GOT3 (cell line): ENCODE measurements at places on chromosomes 6 and 20.

DNA sequence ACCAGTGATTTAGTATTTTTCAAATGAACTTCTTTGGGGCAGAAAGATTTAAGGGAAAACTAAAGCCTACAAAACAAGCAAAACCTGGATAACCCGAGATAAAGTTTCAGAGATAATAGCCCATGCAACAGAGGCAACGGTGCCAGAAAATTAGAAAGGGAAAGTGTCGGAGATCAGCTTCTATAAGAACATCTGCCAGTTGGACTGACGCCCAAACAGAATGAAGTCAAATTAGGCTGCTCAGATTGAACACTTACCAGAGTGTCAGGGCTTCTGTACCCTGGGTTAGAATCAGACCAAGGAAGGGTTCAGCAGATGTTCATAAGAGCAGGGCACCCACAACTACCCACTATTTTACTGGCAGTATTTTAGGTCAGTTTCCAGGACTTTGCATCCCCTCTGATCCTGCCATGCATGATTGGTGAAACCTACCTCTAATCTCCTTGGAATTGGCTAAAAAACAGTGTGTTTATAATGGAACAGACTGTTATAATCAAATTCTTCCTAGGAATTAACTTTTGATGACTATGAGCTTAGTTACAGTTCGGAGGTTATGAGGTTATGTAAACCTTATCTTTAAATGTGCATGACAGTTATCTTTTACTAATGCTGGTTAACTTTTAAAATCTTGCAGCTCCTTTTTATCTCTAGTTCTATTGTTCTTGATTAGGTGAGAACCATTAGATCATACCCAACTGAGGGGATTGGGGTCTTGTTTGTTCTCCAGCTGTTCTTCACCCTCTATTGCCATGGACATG is 13.1 kb downstream of the BMP2 start:
- DNase-seq: no peak

- DNase-seq: no peak
Observed at GRCh38 chr6:66396145-66396544, 689.1 kb upstream of the EYS start.

GRCh38 chr6:25659633-25660368 is 7.8 kb downstream of the SCGN start:
- DNase-seq: no peak

- DNase-seq: no peak
Observed at GRCh38 chr20:46009816-46010215, 1.1 kb downstream of the MMP9 start.

- no peak for DNase-seq
Observed at GRCh38 chr6:148240461-148240840, 102.2 kb upstream of the SASH1 start.

DNA sequence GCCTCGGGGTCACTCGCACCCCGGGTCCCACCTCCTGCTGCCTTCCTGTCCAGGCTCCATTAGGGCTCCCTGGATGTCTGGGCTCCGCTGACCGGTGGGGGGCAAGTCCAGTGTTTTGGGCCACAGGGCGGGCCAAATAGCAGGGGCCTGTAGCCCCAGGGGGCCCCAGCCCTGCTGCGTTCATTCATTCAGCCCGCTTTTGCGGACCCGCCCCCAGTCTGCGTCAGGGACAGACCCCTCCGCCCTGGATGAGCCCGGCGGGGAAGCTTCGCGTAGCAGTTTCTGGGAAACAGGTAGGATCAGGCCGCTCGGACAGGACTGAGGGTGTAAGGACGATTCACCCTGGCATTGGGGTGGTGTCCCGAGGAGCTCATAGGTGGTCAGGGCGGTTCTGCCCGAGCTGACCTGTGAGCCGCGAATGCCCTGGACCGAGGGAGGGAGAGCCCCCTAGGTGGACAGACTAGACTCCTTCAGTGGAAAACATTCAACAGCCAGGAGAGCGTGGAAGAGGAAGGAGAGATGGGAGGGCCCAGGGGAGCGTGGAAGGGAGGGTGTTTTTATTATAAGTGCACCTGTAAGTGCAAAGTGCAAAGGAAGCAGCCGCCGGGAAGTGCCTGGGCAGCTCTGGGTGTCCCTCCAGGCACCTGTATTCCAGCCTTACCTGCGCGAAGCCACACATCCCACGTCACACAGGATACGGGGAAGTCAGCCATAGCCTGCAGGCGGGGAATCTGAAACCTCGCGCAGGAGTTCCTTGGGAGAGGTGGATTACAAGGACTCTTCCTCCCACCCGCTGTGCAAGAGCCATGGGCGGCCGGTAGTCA is 662 bp downstream of the ENTPD6 start:
- DNase-seq: no peak

- DNase-seq: no peak
Observed at GRCh38 chr6:46370622-46371021, 120.6 kb downstream of the RCAN2 start.

GRCh38 chr6:33279971-33280511 is 3.1 kb downstream of the B3GALT4 start:
- DNase-seq: no peak

DNA sequence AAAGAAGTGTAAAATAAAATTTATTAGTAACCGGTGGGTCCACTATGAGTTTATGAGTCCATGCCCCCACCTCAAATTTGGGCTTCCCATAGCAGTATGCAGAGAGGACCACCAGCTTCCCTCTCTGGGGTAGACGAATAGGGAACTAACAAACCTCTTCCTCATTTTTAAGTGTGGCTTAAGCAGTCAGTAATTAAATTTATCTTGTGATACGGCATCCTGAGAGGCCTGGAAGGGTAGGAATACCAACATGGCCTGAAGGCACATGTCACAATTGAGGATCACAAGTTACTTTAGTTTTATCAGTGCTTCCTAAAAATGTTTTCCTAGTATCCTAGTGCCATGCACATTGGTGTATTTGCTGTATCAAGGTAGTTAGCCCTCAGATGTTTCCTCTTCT is 239.9 kb downstream of the HIVEP2 start:
- DNase-seq: no peak

- no peak for DNase-seq
Observed at GRCh38 chr20:44646023-44646640, 5.4 kb downstream of the ADA start.

DNA sequence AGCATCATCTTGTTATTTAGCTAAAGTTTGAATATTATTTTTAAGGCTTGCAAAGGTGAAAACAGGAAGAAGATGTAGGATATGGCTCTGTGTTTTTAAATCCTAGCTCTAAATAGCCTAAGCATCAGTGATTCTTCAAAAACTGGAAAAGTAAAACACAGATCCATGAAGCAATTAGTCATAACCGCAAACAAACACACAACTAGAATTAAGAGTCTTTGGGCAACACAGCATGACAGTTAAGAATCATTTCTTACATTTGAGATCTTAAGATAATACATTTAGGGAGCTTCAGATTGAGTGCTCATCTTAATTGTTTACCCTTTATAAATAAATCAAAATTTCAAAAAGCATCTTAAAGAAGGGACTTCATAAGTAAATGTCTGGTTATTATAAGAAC is 115.8 kb upstream of the MAP7 start:
- no peak for DNase-seq

DNA sequence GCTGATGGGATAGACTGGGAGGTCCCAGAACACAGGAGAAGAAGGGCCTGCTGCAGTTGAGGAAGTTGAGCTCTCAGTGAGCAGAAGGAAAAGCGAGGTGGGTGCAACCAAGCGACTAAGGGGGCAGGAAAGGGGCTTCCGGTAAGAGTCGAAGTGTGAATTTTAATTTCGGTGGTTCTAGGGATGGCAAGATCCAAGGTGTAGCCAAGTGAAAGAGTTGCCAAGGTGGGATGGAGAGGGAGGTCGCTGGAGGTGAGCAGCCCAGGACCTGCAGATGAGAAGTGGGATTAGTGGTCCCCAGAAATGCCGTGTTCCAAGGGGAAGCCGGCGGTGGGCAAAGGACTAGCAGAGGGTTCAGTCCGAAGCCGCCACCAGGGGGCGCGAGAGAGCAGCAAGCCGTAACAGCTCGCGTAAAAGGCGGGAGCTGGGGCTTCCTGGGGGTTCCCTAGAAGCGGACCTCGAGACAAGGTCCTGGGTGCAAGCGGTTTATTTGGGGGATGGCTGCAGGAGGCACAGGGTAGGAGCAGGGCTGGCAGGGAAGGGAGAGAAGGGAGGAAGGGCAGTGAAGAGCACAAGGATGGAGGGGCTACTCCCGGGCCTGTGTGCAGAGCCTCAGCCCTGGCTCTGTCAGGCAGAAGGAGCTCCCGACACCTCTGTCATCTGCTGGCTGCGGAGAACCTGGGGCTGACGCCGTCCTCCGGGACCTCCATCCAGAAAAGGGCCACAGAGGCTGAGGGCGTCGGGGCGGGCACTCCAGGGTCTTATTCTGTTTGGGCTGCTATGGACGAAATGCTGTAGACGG is 103.6 kb downstream of the PAX1 start:
- no peak for DNase-seq

DNA sequence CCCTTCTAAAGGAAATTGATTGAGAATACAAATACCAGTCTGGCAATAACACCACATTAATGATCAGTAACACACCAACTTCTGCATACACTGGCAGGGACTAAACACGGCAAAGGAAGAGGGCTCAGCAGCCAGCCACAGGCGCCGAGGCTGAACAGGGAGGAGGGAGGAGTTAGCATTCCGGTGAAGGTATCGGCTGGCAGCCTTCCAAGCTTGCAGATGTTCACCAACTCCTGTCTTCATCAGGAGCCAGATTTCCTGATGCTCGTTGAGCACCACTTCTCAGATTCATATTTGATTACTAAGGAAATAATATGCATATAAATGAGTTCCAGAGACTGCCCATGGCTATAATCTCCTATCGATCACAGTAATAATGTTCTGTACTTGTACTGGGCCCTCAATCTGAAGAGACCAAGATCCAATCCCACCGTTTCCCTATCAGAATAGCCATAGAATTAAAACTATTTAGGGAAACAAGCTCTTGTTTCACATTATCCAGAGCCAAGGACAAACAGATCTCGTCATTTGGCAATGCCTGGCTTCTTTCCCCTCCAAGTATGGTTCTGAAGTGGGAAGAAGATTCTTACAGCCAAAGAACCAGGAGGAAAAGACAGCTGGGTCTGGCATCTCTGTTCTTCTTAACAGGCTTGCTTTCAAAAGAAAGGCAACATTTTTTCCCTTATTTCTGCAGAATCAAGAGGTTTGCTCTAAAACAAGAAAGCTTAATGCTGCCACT is 42.2 kb downstream of the GFOD1 start:
- DNase-seq: no peak

- DNase-seq: no peak
Observed at GRCh38 chr6:154388803-154389202, 32.2 kb upstream of the IPCEF1 start.

DNA sequence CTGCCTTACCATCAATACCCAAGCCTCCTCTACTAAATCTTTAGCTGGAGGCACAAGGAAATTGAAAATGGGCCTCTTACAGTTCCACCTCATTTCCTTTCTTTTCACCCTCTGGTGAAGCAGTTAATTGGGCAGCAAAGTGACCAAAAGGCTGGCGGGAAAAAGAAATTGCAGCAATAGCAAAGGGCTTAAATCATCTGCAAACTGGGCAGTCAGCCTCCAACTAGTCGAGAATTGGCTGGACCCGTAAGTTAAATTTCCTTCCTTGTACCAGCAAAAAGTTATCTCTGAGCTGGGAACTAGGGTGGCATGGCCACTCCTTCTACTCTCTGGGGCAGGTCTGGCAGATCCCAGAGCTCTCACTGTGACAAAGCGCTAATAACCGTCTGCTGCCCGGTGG is 33.5 kb downstream of the GHRH start:
- no peak for DNase-seq

DNA sequence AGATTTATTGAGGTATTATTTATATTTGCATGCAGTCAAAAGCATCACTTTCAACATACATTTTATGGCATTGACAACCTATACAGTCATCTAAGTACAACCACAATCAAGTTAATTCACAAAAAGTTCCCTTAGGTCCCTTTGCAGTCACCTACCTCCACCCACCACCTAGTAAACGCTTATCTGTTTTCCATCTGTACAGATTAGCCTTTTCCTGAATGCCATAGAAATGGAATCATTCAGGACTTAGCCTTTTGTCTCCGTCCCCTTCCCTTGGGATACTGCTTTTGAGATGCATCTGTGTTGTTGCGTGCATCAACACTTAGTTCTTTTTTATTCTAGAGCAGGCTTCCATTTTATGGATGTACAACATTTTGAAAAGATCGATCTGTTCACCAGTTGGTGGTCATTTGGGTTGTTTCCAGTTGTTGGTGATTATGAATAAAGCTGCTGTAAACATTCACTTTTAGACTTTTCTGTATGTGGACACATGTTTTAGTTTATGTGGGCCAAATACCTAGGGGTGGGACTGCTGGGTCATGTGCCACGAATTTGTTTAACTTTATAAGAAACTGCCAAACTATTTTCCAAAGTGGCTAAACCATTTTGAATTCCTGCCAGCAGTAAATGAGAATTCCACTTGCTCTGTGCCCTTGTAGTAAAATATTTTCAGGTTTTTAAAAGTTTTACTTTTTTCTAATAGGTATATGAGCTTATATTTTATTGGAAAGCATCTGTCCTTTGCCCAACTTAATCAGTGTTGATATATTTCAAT is 17.6 kb upstream of the IFNGR1 start:
- DNase-seq: no peak

- no peak for DNase-seq
Observed at GRCh38 chr6:71031912-71032311, 75.1 kb upstream of the B3GAT2 start.

DNA sequence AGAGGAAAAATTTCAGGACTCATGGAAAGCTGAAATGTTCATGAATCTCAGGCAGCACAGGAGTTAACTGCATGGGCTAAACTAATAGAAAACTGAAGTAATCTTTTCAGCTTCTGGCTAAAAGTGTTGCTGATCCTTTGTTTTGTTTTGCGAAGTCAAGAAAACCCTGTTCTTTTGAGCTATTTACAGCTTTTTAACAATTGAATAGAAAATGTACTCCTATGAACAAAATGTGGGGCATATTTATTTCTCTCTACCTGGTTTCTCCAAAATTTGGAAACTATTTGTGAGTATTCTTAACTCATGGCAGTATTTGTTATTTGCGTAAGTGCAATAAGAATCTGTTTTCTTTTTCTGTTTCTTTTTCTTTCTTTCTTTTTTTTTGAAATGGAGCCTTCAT is 818.8 kb upstream of the CITED2 start:
- DNase-seq: no peak

GRCh38 chr20:21272279-21272678 is 30.9 kb upstream of the XRN2 start:
- no peak for DNase-seq

- DNase-seq: no peak
Observed at GRCh38 chr6:25942561-25943147, 12.2 kb upstream of the SLC17A2 start.

DNA sequence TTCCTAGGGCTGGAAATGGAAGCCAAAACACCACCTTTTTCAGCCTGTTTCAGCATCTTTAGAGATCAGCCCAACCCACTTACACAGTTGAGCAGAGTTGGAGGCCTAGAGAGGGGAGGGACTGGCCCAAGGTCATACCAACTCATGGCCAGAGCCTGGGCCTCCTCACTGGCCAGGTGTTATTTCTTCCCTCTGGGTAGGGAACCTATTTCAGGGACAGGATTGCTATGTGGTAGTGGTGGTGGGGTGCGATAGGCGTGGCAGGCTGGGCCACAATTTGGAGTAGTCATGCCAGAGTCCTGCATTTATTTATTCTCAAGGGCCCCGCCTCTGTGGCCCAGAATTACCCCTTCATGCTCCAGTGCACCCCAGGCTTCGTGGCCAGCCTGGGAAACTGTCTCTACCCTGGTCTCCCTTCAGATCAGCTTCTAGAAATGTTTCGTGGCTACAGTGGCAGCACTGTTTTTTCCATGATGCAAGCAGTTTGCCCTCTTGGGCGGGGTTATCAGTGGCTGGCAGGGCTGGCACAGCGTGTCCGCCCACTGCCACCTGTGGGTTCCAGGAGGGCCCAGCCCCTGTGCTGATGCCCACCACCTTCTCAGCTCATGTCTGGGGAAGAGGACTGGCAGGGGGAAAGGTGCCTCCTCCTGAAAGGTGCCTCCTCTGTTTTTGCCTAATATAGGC is 6.2 kb downstream of the VEGFA start:
- DNase-seq: no peak

GRCh38 chr20:20366551-20366875 is 1.4 kb upstream of the INSM1 start:
- DNase-seq: no peak
